Left lobe of liver (tissue), 2 donors: ENCODE measurements at places on chromosomes 7 and 10. TPM values are rescaled to one million over a fixed set of nuclear protein-coding genes. Genes with fewer than 3 reads are reported as not detected.

DNA sequence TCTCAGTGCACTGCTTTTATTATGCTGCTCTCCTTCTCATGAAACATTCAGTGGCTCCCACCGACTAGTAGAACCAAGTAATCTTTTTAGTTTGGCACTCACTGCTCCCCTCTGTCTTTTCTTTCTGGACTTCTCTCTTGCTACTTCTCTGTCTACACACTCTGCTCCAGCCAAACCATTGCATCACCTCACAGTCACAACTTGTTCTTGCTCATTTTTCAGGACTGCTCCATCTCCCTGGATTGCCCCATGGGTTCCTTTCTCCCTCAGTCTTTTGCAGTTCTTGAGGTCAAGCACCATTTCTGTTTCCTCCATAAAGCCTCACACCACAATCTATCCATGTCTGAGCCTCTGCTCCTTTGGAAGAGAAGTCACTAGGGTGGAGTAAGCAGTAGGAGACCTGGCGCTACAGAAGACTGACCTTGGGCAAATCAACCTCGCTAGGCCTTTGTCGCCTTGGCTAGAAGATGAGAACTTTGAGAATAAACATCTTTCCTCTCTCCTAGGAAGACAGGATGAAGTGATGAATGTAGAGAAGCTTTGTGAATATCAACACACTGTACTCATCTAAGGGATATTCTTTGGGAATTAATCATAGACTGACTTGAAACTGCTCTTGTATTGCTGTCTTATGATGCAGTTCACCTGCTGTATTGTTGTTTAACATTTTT is 186.2 kb downstream of the LRMDA start:
- no peak for DNase-seq

DNA sequence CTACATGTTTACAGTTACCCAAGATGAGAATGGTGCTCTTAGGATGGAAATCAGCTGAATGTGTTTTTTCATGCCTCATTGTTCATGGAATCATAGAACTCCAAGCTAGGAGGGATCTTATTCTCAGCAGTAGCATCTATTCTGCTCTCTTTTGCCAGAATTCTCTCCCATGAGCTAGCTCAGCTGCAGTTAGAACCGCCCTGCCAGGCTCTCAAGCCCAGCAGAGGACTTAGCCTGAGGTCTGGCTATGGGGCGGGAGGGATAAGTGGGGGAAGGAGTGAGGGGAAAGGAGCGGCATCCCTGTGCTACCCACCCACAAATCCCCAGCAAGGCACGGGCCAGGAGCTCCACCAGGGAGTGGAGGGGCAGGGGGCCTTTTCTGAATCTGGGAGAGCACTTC is 120.7 kb upstream of the PLXNA4 start:
- no peak for DNase-seq

DNA sequence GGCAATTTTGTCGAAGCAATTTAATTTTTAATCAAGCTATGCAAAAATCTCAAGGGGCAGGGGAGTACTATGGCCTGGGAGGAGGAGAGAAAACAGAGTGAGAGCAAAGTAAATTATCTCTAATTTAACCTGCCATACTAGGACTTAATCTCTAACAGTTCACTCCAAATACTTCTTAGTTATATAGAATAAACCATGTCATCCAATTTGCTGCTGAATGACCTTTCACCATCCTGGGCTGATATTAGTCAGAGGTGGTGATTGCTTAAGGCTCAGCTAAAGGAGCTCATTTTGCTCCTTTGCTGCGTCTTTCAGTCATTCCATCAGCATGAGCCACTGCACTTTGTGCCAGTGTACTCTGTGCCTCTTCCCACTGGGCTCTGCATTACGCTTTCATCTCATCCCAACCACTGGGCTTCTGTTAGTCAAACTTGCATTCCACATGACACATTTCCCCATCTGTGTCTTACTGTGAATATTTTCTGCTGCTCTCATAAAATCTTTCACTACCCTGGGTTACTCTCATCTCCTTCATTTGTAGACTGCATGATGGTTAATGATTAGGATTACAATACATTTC is 84.3 kb downstream of the CD36 start:
- no peak for DNase-seq

DNA sequence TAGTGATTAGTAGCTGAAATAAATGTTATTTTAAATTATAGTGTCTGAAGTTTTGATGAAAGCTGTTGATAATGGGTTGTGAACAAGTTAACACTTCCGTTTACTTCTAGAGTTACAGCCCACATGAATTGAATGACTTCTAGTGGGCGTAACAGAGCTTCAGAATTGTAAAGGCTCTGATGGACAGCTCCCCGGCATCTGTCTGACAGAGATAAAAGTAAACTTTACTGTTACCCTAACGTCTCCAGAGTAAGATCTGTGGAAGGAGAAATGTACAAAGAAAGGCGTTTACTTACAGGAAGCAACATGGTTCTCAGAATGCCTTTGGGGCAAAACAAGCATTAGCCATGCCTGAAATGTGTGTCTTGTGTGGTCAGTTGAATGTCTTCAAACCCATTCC is 124.4 kb downstream of the ADARB2 start:
- no peak for DNase-seq

GRCh38 chr10:131869344-131869743 is 31.5 kb upstream of the PPP2R2D start:
- DNase-seq, result no peak

DNA sequence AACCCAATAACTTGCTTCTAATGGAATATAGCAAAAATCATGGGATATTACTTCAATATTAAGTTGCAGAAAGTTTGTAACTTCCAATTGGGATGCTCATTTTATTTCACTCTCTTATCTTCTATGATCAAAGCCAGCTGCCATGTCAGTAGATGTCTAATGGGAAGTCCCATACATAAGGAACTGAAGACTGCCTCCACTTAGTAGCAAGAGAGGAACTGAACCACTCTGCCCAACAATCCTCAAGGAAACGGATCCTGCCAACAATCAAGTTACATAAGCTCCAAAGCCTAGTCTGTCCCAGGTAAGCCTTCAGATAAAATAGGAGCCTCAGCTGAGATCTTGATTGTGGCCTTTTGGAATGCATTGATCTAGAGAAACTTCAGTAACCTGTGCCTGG is 431.5 kb upstream of the PCDH15 start:
- DNase-seq, result no peak

DNA sequence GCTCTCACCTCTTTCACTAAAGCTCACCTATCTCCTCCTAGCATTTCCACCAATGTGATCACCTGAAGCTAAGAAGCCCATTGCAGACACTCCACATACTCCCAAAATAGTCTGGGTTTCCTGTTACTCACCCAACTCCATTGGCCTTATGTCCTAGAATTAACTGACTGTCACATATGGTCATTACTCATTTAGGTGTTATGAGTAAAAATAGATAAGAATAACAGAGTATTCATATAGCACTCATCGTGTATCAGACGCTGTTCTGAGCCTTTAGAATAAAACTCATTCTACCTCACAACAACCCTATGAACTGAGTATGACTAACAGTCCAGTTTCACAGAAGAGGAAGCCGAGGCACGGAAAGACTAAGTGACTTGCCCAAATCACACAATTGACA is 174.2 kb upstream of the NPVF start:
- no peak for DNase-seq

DNA sequence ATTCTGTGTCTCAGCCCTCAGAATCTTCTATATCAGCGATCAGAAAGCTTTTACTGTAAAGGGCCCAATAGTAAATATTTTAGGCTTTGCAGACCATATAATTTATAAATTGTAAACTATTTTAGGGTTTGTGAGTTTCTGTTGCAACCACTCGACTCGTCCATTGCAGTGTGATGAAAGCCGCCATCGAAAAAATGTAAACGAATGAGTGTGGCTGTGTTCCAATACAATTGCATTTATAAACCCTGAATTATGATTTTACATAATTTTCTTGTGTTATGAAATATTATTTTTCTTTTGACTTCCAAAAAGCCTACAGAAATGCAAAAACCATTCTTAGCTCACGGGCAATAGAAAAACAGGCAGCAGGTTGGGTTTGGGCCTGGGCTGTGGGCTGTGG is 62.5 kb upstream of the ADO start:
- DNase-seq, result no peak

DNA sequence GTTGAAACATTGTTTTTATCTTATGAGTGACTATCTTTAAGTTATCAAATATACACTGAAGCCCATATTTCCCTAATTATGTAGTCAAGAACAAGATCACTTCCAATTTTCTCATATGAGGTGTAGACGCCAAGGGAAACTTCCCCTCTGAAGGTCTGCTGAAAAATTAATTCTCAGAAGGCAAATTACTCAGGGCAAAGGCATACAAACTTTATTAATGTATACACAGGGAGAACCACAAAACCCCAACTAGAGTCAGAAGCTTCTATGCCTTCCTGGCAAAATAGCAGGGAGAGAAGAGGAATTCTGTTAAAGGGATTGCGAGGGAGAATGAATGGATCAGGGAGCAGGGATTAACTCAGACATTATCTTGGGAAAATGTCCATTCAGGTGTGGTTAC is 83.4 kb downstream of the DOCK4 start:
- no peak for DNase-seq

DNA sequence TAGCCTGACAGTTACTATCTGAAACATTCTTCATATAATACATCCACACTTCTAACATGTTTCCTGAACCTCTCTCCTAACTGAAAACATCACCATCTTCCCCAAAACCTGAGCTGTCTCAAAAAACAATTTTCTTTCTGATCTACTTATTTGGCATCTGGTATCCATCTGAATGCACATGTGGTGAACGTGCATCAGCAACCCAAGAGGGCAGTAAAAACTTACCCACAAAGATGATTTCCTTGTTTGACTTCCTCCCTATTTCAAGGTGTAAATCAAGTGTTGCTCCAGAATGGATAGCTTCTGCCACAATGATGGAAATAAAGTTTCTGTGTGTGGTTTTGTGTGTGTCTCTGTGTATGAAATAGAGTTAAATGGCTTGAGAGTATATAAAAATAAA is 500.4 kb downstream of the MAGI2 start:
- DNase-seq, result no peak

GRCh38 chr10:21304198-21304597 is 221.3 kb downstream of the SKIDA1 start:
- DNase-seq, result no peak

- no peak for DNase-seq
Observed at GRCh38 chr7:84176716-84177115, 17.9 kb downstream of the SEMA3A start.

DNA sequence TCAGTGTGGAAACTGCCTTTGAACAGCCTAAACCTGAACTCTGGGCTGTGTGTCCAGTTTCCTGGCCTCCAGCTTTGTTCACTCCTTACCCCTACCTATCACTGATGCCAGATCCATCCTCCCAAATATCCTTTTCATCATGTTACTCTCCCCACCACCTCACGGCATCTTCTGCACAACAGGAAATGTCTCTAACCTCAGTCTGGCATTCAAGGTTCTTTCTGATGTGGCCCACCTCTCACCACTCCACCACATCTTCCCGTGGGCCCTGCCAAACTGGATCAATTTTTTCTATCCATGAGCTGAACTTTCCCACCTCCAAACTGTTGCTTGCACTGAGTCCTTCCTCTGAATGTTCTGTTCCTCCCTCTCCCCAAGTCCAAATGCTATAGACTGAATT is 35.8 kb upstream of the MAP3K8 start:
- DNase-seq, result no peak

DNA sequence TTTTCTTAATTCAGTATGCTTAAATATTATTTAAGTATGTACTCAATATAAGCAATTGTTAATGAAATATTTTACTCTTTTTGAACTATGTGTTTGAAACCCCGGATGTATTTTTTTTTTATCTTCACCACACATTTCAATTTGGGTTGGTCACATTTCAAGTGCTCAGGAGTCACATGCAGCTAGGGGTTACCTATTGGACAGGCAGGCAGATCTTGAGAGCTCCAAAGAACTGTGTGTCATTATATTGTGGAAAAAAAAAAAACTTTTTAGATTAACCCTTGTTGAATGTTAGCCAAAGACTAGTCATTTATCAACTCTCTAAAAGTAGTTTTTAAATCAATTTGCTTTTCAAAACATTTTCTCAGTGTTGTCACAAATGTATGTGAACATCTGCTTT is 37.2 kb downstream of the IKZF1 start:
- DNase-seq, result no peak

GRCh38 chr7:111393011-111393754 is 169.1 kb downstream of the IMMP2L start:
- DNase-seq, result no peak

DNA sequence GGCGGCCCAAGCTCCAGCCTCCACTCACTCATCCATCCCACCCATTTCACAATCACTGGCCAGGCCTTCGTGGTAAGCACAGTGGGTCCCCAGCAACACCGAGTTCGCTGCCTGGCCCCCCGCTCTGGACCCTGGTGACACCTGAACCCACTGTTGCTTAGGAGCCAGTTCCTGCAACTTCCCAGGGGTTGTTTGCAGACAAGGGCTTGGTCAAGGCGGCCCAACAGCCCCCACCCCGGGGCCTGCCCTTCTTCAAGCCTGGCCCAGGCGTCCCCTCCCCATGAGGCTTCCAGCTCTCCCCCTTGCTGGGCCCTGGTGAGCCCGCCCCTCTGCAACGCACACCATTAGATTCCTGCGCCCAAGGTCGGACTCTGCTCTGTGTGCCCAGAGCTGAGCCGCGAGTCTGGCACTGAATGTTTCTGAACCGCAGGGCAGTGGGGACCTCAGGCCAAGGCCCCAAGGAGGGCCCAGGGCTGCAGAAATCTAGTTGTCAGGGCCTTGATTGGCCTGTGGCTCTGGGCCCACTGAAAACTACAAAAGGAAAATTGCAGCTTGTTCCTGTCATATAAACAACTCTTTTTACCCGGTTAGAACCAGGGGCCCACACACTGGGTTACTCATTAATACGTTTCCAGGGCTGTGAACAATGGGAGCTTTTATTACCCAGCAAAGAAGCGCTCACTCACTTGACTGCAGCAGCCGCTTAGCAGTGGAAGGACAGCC is 2.1 kb upstream of the COX19 start:
- DNase-seq, result peak; percentile 83

GRCh38 chr10:29648114-29648982 is 13.6 kb upstream of the SVIL start:
- peak; percentile 53 for DNase-seq

DNA sequence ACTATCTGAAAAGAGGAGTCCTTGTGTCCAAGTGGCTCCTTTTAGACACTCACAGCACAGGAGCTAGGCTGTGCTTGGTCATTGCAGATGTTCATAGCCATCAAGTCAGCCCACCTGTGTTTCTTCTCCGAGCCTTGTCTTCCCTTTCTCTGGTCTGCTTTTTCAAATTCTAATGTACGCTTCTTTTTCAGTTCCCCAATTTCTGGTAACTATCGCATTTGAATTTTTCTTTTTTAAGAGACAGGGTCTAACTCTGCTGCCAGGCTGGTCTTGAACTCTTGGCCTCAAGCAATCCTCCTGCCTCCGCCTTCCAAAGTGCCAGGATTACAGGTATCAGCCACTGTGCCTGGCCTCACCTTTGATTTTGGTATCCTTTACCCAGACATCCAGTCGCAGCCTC is 18.9 kb downstream of the APBB1IP start:
- DNase-seq, result no peak

GRCh38 chr10:10657139-10657760 is 360.4 kb upstream of the CELF2 start:
- DNase-seq, result no peak

Gene SPOCK2
- 1.6 TPM for total RNA-seq

Gene PTPN20
- 0.08 TPM for total RNA-seq

Gene SLC26A3
- total RNA-seq, result 0.93 TPM

Gene ASB10
- not detected for total RNA-seq

Gene NPFFR1
- total RNA-seq, result not detected

Gene OPN1SW
- total RNA-seq, result not detected
